Activated CD4-positive, alpha-beta T cell treated with anti-CD3 and anti-CD28 coated beads for 48 hours (primary cell): ENCODE measurements at places on chromosomes 6 and 20.

DNA sequence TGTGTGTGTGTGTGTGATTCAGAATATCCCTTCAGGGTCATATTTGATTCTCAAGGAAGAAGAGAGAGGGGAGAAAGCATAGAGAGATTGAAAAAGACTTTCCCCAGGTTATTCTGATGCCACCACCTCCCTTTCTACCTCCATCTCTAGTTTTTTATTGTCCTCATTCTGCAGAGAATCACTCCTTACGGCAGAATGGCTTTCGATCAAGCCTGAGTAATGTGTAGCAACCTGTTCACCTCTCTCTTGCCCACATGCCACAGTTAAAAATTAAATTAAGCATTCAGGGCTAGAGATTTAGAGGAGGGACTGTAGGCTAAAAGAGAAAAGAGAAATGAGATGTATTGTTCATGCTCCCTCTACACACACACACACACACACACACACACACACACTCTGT, 18.1 kb downstream of the KLHL32 start:
- no peak for DNase-seq

DNA sequence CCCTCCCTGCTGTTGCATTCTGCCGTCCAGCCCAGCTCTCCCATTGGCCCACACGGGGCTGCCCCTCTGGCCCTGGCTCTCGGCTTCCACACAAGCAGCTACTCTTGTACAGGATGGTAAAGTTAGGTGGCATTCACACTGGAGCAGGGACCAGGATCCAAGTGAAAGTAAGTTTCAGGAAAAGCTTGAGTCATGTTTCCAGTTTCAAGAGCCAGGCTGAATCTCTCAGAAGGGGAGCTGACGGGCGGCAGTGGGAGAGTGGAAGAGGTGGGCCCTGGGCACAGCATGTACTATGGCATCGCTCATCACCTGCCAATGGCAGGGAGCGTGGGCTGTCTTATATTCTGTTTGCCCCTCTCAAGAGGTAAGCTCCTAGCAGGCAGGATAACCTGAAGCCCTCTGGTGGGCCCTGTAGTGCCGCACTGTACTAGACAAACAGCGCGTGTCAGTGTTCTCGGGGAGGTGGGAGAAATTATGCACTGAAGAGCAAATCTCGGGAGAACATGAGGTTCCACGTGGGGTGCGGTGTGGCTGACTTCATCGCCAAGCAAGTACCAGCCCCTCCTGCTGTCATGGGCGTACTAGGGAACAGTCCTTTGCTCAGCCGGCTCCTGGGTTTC, 241.5 kb downstream of the NRN1 start:
- DNase-seq: no peak

GRCh38 chr20:63371291-63371865, 10.2 kb upstream of the CHRNA4 start:
- no peak for DNase-seq

GRCh38 chr6:1389369-1390132, at the start of gene FOXF2:
Gene FOXF2, plus strand, starts transcription at chr6:1389576. Its CDS starts 372 bp downstream, at chr6:1389948.
- no peak for DNase-seq

GRCh38 chr6:107264357-107264840, 149.1 kb upstream of the BEND3 start:
- no peak for DNase-seq

GRCh38 chr20:48205281-48205782, 420.1 kb upstream of the SULF2 start:
- DNase-seq: no peak

DNA sequence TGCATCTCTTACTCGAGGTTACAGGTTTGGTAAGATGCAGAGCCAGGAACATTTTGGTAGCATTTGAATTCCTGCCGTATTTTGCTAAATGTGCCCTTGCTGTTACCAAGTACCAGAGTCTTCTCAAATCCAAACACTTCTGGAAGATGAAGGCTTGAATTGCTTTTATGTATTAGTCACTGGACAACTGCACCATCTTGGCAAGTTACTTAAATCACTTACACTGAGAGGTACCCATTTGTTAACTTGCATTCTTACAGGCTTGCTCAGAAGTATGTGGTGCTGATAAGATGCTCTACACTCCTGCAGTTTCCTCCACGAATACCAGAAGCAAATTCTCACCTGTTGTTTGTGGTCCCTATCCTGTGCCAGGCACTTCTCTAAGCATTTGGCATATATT, 12.7 kb downstream of the IL22RA2 start:
- no peak for DNase-seq

GRCh38 chr20:16404640-16405039, 168.6 kb downstream of the KIF16B start:
- no peak for DNase-seq

DNA sequence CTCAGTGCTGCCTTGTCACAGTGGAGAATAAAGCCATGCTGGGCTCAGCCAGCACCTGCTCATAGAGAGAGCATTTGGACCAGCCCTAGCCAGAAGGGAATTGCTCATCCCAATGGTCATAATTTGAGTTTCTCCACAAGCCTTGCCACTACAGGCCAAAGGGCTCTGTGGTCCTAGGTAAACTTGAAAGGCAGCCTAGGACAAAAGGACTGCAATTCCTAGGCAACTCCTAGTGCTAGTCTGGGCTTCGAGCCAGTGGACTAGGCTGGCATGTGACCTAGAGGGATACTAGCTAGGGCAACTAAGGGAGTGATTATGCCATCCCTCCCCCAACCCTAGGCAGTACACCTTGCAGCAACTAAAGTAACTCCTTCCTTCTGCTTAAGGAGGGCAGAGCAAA, 516.2 kb downstream of the BCKDHB start:
- DNase-seq: no peak

DNA sequence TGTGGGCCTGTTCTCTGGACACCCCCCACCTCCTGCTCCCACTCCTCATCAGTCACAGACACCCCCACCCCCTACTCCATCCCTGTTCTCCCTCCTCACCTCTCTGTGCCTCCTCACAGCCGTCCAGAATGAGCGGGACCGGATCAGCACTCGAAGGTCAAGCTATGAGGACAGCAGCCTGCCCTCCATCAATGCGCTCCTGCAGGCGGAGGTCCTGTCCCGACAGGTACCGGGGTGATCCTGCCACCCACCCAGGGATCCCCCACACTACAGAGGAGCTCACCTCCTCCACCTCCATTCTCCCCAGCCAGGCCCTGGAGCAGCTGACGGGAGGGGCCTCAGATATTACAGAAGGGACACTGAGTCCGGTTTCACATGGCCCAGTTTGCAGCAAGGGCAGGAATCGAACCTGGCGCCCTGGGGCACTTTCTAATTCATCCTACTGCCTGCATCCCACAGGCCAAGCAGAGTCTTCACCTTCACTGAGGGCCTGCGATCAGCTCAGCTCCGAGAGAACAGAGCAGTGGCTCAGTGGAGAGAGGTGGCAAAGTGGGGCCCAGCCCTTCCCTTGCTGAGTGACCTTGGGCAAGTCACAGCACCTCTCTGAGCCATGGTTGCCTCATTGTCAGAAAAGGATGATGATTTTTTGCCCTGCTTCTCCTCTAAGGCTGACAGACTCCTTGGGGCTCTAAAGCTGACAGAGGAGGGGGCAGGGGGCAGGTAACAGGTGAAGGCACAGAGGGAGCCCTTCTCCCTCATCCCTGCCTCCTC, 58.3 kb downstream of the HNF4A start:
- no peak for DNase-seq

GRCh38 chr6:36791521-36792135, 47.6 kb downstream of the CPNE5 start:
- DNase-seq: no peak

DNA sequence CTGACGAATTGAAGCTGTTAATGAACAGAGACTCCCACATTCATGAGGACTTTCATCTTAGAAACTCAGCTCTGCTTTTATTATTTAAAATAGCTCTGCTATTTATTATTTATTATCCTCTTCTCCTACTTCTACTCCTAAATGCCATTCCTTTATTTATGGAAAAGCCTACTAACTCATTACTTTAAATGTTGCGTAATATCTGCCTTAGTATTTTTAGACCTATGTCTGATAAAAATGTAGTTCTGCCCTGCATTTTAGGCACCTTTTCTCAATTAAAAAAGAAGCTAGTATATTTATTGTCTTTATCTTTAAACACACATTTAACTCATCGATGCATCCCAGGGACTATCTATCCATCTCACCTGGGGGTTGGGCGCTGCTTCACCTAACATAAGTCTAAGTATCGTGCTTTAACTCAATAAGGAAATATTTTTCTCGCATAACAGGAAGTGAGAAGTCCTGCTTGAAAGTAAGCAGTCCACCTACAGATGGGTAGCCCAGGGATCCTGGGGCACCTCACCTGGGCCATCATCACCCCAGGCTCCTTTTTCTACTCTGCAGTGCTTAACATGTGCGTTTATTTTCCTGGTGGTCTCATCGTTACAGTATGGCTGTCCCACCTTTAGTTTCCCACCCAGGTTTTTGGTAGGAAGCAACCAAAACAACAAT, 31.3 kb upstream of the FAM184A start:
- DNase-seq: no peak

GRCh38 chr20:3077618-3078134, 6.3 kb downstream of the OXT start:
- DNase-seq: no peak

GRCh38 chr6:149443411-149444181, 41.2 kb downstream of the ZC3H12D start:
- peak; percentile 30 for DNase-seq

DNA sequence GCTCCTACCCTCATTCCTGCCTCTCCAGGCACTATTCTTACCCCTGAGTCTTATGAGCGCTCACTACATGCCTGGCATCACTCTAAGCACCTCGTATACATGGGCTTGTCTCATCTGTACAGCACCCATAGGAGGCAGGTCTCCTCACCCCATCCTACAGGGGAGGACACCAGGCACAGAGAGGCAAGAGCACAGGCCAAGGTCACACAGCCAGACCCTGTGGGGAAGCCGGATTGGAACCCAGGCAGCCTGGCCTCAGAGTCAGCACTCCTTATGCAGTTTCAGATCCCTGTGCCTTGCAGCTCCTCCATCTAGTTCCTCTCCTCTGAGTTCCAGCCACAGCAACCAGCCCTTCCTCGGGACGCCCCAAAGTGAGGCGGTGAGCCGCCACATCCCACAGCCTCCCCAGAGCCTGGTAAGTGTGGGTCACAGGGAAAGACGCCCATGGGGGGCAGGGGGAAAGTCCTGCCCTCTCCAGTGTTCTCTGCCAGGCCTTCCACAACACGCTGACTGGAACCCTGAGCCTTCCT, 103.3 kb downstream of the NFATC2 start:
- DNase-seq: no peak

- DNase-seq: peak; percentile 39
These were observed 78.4 kb downstream of the GMPR start for GRCh38 chr6:16316741-16317251.

GRCh38 chr6:28996844-28997510, 8.1 kb downstream of the ZNF311 start:
- no peak for DNase-seq

- DNase-seq: no peak
These were observed 45.3 kb upstream of the FAM50B start for GRCh38 chr6:3803627-3804468.

DNA sequence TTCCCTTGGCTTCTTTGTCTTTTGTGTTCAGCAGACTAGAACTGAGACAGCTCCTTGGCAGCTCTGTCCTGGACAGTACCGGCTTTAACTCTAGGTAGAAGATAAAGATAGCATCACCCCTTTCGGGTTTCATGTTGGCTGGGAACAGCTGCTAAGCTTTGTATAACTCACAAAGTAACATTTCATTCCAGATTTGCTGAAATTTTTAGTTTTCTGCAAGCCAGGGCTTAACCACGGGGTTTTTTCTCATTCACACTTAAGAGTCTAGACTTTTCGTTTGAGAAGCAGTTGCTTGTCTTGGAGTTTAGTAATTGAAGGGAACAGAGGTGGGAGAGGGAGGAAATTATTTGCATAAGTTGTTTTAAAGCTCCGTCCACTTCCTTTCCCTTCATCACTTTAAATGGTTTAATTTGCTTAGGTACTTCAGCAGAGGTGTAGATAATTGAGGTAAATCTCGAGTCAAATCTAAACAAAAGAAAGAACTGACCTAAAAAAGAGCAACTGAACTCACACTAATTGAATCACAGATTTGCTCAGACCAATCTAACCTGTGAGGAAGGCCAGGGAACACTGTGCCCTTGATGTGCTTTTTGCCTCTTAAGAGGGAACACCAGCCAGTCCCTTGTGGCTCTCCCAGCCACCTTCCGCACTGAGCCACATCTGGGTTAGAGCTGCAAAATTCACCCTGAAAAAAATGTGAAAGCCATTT, 48.3 kb downstream of the RREB1 start:
- no peak for DNase-seq

DNA sequence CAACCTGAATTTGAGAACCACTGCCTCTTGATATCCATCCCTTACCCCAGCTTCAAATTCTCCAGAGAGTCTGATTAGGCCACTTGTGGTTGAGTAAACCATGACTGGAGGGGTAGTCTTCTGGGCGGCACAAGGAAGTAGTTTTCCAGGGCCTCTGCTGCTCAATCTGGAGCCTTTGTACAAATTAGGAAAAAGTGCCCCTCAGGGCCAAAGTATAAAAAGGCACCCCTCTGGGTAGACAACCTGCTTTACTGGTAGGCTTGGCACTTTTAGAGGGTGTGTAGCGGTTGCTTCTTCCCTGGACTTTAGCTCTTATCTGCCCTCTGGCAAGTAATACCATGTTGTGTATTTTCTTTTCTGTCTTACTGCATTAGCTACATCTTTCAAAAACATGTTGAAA, 32.9 kb upstream of the RPL7L1 start:
- no peak for DNase-seq

DNA sequence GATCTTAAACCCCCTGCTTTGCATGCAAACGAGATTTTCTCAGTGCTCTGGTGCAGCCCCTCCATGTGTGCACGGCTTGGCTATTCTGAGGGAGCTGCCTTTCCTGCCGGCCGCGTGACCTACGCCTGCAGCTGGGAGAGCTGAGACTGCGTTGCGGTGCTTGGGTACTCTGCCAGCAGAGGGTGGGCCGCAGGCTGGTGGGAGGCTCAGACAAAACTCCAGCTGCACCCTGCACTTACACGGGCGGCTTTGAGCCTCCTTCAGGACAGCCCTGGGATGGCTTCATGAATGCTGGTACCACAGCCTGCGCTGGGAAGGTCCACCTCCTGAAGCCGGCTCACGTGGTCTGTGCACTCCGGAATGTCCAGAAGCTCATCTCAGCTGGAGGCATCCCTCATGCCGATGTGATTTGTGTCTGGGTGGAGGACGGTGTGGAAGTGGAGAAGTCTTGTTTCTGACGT, 223.7 kb downstream of the DLL1 start:
- DNase-seq: peak; percentile 1

DNA sequence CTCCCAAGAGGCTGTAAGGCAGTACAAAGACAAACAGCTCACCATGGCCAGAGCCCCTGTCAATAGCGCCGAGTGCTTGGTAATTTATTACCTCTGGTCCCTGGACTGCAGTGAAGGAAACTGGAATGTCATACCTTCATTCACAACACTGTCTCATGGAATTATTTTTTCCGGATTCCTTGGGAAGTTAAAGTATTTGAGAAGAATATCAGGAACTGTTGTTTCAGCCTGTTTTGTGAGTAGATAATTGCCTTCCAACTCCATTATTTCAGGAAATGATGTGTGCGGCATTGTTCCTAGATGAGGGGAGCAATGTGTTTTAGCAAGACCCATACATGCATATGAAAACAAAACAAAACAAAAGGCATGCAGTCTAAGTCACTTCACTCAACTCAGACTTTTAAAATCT, 64.0 kb downstream of the BLOC1S5 start:
- no peak for DNase-seq

- peak; percentile 84 for DNase-seq
These were observed 2.6 kb upstream of the ZBP1 start for GRCh38 chr20:57622579-57623381.
